ENCODE measurements at places on chromosomes 3 and 15.
A peak's percentile ranks its signal among the peaks of the same experiment; 100 is the strongest.

- no peak for DNase-seq
Observed at GRCh38 chr15:58307313-58307961, 124.4 kb upstream of the LIPC start.

DNA sequence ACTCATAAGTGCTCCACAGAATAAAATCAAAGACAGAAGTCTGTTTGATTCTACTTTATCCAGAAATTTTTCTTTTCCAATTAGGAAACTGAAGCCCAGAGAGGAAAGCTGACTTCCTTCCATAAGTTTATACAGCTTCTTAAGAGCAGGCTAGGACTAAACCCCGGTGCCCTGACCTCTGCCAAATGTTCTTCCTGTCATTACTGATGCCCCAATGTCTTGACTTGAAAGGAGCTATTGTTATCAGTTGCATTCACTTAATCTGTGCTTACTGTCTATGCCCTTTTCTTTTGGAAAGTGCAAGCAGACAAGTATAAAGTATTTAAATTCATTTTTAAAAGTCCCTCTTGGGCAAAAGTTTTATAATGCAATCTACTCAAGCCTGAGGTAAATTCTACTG is 18.1 kb downstream of the CD200 start:
- no peak for DNase-seq

DNA sequence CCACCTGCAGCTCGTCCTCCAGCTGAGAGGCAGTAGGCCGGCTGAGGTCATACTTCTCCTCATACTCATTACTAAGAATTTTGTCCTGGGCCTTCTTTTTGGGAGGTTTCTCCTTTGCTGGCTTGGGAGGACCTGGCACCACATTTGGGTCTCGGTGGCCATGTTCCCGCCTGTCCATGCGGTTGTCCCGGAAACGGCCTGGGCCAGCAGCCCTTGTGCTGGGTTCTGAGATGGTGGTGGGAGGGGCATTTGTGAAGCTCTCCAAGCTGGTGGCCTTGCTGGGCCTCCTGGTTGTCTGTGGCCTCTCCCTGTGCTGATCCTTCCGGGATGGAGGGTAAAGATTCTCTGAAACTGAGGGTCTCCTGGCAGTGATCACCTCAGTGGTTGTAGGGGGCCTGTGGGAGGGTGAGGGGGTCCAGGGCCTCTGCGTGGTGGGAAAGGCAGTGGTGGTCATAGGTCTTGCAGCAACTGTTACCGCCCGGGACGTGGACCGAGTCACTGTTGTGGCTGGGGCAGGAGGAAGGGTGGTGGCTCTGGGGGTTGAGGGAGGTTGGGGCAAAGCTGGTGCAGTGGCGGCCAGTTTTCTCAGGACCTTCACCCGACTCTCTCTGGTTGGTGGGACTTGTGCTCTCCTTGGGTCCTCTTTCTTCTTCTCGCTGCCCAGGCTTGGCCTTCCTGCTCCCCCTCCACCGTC is 2.5 kb downstream of the CCDC80 start:
- DNase-seq: no peak

GRCh38 chr3:11703146-11703545 is 59.4 kb upstream of the VGLL4 start:
- DNase-seq: no peak

DNA sequence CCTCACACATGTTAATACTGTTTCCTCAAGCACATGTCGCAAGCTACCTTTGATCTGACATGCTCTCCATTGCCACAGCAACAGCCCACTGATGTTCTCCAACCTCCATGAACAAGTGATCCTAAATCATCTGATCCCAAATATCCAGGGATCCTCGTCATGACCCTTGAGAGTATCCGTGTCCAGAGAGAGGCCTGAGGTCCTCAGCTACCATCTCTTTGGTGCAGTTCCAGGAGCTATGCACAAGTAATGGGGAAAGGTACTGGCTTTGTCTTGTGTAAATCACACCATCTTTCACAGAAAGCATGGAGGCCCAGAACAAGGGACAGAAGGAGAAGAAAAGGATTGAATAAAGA is 2.4 kb downstream of the GCSAM start:
- no peak for DNase-seq

DNA sequence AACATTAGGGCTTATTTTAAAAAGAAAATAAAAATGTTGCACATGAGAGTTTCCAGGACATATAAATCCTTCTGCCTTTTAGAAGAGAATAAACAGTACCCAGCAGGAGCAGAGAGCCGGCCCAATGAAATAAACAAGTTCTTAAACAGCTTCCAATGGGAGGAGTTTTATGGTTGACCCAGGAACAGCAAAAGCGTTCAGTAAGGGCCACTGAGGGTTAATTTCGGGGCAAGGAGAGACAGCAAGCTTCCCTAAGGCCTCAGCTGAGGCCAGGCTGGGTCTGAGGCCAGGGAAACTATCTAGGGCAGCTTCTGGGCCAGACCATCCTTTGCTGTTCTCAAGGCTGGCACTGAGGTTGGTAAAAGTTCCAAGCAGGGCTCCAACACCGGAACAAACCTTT is 3.4 kb downstream of the PDZRN3 start:
- no peak for DNase-seq

DNA sequence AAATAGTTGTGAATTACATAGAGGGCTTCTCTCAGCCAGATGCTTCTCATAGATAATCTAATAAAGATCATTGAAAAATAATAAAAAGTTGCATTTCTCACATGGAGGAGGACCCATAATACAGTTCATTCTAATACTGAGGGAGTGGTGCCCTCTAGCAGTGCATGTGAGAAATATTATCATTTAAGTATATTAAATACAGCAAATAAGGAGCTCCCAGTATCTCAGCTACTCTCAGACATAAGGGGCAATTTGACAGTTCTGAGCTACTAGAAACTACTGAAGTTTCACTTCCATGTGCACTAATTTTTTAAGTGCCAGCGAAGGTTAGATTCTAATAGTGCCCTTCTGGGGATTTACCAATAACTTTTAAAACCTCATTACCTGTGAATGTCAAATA is 188.3 kb downstream of the IL5RA start:
- peak; percentile 5 for DNase-seq

DNA sequence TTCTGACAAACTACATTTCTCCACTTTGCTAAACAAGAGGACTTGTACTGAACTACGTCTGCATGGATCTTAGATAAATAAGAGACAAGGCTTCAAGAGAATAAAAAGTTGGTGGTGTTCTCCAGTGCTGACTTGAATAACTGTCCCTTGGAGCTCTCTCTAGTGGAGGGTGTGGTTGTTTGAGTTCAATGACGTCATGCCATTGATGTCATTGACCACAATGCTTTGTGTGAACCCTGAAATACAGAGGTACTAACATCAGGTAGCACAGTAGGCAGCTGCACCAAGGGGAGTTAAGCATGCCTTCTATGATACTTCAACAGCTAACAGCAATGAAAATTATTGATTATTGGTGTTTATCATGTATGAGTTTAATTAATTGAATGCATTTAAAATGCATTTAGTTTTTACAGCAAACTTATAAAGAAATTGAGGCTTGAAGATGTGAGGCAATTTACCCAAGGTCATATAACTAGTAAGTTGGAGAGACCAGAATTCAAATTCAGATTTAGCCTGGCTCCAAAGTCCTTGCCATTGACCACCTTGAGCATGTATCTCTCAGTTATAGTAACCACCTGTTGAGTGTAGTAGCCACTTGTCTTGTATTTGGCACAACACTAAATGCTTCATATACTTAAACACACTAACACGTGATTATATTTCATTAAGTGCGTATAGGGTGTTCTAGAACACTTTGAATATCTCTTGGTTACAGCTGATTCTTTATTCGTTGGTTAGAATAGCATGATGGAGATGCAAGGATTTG is 126.0 kb upstream of the ANKRD28 start:
- DNase-seq: no peak

- no peak for DNase-seq
Observed at GRCh38 chr15:49383266-49383665, 39.8 kb upstream of the FGF7 start.

GRCh38 chr3:194396539-194396858 is 2.6 kb downstream of the GP5 start:
- no peak for DNase-seq

DNA sequence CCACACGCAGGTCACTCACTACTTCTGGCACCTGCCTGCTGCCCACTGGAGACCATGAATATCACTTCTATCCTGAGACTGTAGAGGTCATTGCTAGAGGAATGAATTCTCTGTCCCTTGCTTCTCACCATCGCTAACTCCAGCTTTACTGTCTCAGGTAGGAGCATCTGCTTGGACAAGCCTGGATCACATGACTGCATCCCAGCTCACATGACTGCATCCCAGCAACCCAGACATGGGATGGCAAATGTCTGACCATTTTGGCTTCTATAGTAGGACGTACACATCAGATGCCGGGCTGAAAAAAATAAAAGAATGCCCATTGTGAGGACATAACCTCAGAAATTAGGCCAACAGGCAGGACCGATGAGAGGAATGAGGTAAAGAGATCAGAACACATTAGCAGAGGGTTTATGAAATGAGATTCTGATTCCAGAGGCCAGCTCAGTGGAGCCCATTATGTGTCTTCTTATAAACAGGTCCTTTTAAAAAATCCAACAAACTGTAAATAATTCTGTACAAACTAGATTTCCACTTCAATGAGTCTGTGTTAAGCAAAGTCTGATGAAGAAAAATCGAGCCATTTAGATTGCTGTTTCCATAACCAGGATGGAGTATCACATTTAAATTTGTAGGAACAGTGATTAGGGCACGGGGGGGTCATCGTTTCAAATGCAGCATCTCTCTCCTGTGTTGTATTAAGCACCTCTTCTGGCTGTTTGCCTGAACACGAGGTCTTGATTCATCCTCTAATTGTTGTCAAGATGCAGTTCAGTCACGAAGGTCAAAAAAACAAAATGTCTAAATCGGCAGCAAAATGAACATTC is 126.7 kb downstream of the MTHFS start:
- DNase-seq: no peak

DNA sequence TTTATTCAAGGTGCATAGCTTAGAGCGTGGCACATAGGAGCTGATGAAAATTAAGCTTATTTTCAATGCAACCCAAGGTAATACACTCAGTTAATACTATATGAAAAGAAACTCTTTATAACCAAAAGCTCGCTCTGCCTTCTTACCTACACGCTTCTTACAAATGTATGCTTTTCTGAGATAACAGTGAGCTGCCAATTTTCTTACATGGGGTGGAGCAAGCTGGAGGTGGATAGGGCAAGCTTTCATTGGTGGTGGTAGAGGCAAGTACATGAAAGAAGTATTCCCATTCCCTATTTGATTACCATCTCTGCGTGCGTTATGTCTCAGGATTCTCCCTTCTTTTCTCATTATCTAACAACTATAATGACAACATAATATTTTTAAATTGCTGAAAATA is 8.9 kb downstream of the DZIP3 start:
- no peak for DNase-seq

DNA sequence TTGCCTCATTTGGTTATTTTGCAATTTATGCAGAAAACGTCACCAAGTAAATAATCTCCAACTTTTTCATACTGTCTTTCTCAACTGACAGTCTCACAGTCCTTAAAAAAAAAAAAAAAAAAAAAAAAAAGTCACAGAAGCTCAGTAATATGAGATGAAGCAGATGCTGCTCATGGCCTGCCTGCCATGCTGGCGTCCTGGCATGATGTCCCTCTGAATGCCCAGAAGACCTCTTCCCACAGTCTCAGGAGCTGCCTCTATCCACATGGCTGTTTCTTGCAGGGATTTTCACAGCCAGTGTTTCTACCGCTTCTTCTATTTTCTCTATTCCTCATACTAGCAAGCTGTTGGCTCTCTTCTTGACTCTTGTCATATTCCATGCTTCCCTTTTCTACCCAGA is 87.7 kb downstream of the TGFBR2 start:
- no peak for DNase-seq

- no peak for DNase-seq
Observed at GRCh38 chr3:3082234-3082924, 27.8 kb downstream of the IL5RA start.

DNA sequence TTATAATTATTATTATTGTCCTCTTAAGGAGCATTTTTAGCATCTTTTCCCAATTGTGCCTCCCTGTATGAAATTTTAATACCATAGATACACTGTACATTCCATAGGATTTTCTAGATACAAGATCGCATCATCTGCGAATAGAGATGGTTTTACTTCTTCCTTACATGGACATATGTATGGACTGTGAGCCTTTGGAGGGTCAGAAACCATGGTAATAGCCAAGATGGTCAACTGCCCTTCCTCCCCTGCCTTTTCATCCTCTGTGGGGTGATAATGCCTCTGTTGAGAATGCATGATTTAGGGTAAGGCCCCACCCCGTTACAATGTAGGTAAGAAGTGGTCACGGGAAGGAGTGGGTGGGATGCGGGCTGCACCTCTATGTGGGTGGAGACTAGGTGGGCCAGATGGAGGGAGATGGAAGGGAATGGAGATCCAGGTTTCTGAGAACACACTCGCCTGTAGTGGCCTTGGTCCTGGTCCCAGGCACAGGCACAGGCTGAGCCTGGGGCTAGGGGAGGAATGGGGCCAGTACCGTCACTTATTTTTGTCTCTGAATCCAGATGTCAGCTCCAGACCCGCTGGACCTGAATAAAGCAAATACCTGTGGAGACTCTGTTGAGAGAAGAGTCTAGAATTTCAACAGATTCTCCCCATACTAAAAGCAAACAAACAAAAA is 31.7 kb downstream of the GOLGA6A start:
- DNase-seq: no peak
